ENCODE measurements at places on chromosomes 7 and 10. TPM values are rescaled to one million over a fixed set of nuclear protein-coding genes. Genes with fewer than 3 reads are reported as not detected.

- H3K4me3 ChIP-seq, result no peak overlapping the region
- H3K36me3 ChIP-seq, result no peaks in the 10 kb centered on the region
- H3K27me3 ChIP-seq, result no peaks in the 10 kb centered on the region
- H3K4me1 ChIP-seq, result no peaks in the 10 kb centered on the region
- DNase-seq, result no peak
Measured at GRCh38 chr7:12328888-12329770, 74.5 kb downstream of the VWDE start.

Gene OLAH
- total RNA-seq, result not detected

Gene C7orf57
- total RNA-seq, result not detected

DNA sequence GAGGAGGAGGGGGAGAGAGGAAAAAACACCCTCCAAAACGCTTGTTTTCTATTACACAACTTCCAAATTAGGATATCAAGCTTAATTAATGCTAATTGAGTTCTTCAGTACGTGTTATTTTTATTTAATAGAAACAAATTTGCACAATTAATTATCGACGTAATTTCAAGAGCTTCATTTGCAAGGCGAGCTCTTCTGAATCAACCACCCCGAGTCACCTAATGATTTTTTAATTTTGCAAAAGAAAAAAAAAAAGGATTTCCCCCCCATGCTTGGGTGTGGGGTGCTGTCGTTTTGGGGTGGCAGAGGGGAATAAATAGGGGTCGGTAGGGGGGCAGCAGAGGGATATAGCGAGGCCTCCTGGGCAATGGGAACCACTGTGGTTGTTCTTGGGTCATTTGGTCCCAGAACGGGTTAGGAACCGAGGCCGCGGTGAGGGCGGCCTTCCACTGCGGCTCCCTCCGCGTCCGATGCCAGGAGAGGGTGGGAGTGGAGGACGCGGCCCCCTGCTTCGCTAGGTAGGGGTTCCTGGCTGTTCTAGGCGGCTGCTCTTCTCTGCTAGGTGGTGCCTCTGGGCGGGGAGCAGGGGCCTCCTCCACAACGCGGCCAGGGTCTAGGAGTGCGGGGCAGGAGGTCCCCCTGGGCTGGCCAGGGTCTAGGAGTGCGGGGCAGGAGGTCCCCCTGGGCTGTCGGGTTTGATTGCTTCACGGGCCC, 7.3 kb downstream of the UNCX start:
- no peaks in the 10 kb centered on the region for H3K4me1 ChIP-seq
- no peak overlapping the region for H3K27ac ChIP-seq
- H3K27me3 ChIP-seq, result peaks cover 74% of the 10 kb centered on the region
- no peak for DNase-seq
- H3K4me3 ChIP-seq, result no peak overlapping the region

Gene SERPINE1
- 167 TPM for total RNA-seq

GRCh38 chr10:104774234-104774633, 133.1 kb downstream of the SORCS3 start:
- DNase-seq, result no peak
- H3K36me3 ChIP-seq, result no peaks in the 10 kb centered on the region
- no peak overlapping the region for H3K4me3 ChIP-seq
- H3K4me1 ChIP-seq, result no peaks in the 10 kb centered on the region
- no peak overlapping the region for H3K27ac ChIP-seq

DNA sequence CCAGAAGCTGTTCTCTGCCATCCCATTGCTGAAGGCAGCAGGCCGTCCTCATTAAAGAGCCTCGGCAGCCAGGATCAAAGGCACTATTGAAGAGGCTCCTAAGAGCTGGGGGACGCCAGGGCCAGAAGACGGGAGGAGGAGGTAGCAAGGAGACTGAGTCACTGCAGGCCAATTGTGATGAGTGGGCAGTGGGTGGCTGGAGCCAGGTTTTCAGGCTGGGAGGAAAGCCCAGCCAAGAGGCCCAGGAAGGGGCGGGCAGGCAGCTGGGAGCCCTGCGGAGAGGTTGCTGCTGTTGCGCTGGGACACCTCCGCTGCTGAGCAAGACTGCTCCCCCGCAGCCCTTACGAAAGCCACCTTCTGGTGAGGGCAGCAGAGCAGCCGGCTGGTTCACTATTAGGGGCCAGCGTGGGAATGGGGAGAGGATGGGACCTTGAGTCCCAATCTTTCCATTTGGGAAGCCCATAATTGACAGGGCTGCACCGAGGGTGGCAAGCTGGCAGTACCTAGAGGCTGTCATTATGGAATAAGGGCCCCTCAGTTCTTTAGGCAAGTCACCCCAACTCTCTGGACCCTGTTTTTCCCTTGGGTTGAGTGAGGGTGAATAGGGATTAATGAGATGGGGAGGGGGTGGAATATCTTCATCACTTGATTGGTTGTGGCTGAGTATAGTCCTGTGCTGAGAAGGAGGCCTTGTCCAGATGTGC, 48.4 kb downstream of the UNC5B start:
- H3K27ac ChIP-seq, result peak overlapping the region; percentile 49
- peaks cover 14% of the 10 kb centered on the region for H3K4me1 ChIP-seq

GRCh38 chr10:101506829-101507661, 81.0 kb downstream of the POLL start:
- no peaks in the 10 kb centered on the region for H3K27me3 ChIP-seq
- H3K4me1 ChIP-seq, result no peaks in the 10 kb centered on the region
- no peaks in the 10 kb centered on the region for H3K36me3 ChIP-seq
- H3K4me3 ChIP-seq, result no peak overlapping the region
- DNase-seq, result peak; percentile 6

DNA sequence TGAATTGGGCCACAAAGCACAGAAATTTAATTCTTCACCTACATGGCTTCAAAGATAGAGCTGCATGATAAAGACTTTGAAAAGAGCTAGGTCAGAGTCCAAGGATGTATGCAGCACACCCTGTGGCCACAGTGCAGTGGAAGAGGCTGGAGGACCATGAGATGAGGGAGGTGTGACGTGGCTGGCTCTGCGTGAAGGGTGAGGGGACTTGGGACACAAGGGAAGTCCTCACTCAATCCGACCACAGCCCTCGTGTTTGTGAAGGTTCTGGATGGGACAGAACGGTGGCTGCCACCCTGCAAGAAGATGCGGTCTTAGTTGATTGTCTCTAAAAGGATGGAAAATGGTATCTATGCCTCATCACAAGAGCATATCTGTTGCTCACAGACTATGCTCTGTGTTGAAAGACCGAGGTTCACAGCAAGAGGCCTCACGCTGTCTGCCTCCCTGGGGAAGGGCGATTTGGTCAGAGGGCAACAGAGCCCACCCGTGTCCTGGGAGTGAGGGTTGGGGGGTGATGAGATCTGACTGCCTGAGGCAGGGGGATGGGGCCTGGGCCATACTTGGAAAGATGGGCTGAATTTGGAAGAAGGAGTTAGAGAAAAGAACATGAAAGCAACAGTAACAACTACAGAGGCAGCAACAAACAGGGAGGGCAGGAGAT, 174.4 kb upstream of the SHH start:
- no peak overlapping the region for H3K27ac ChIP-seq
- no peak for DNase-seq
- no peaks in the 10 kb centered on the region for H3K4me1 ChIP-seq
- H3K27me3 ChIP-seq, result no peaks in the 10 kb centered on the region
- H3K36me3 ChIP-seq, result no peaks in the 10 kb centered on the region
- no peak overlapping the region for H3K4me3 ChIP-seq

Gene SEMA3E
- 2.0 TPM for total RNA-seq

- no peaks in the 10 kb centered on the region for H3K36me3 ChIP-seq
- no peaks in the 10 kb centered on the region for H3K27me3 ChIP-seq
- no peaks in the 10 kb centered on the region for H3K4me1 ChIP-seq
- no peak for DNase-seq
- H3K27ac ChIP-seq, result no peak overlapping the region
Measured at GRCh38 chr10:95832216-95833041, 75.3 kb upstream of the CC2D2B start.

- no peak overlapping the region for H3K27ac ChIP-seq
- H3K36me3 ChIP-seq, result no peaks in the 10 kb centered on the region
- peaks cover 23% of the 10 kb centered on the region for H3K4me1 ChIP-seq
- H3K4me3 ChIP-seq, result no peak overlapping the region
- no peaks in the 10 kb centered on the region for H3K27me3 ChIP-seq
- DNase-seq, result peak; percentile 33
Measured at GRCh38 chr7:105764506-105764905, 111.9 kb downstream of the ATXN7L1 start.

DNA sequence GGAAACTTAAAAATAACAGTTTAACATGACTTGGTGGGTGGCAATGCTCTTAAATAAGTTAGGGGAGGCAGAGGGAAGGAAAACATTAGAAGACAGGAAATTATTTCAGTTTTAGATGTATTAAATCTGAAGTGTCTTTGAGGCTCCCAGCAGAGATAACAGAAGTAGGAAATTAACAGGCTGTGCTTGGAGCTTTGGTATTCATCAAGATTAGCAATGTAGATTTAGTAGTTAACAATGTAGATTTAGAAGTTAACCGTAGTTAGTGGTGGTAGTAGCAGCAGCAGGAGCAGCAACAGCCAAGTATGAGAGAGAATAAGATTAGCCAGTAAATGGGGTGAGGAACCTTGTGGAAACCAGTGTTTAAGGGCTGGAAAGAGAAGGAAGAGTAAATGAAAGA, 48.7 kb upstream of the UBN2 start:
- H3K27ac ChIP-seq, result no peak overlapping the region
- DNase-seq, result no peak
- H3K4me1 ChIP-seq, result no peaks in the 10 kb centered on the region
- no peaks in the 10 kb centered on the region for H3K36me3 ChIP-seq
- H3K4me3 ChIP-seq, result no peak overlapping the region

- no peak for DNase-seq
- no peaks in the 10 kb centered on the region for H3K4me1 ChIP-seq
- no peaks in the 10 kb centered on the region for H3K27me3 ChIP-seq
- no peaks in the 10 kb centered on the region for H3K36me3 ChIP-seq
- no peak overlapping the region for H3K27ac ChIP-seq
Measured at GRCh38 chr7:95589766-95590165, 6.5 kb downstream of the PDK4 start.

DNA sequence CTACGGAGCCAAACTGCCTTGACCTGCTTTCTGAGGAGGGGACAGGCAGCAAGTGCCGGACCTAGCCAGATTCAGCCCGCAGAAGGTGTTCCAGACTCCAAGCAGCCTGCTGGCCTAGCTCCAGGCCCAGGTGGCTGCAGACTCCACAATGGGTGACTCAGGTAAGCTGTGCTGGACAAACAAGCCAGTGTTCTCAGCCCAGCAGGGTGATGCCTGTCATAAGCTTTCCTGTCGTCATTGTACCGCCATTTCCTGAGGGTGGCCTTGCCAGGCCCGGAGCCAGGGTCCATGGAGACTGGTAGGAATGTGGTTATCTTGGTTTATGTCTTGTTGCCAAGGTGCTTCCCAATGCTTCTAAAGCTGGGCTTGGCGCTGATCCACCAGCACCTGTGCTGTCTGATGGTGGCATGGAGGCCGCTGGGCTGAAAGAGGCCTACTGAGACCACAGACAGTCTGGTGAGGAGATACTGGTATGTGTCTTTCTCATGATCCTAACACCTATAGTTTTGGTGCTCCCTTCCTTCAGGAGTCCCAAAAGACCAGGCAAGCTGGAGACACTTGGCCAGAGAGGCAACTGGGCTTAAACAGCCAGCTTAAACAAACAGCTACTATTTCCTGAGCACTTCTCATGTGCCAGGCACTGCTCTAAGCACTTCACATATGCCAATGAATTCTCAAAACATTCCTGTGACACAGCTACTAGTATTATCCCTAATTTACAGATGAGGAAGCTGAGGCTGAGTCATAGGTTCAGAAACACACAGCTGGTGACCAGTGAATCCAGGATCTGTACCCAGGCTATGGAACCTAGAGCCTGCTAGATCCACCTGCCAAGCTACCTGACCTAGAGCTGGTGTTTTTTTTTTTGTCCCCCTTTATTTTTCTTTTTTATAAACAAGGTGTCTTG, 42.0 kb downstream of the ZC3HC1 start:
- H3K4me3 ChIP-seq, result no peak overlapping the region
- H3K27ac ChIP-seq, result peak overlapping the region; percentile 80
- peaks cover 10% of the 10 kb centered on the region for H3K4me1 ChIP-seq
- peak; percentile 74 for DNase-seq
- no peaks in the 10 kb centered on the region for H3K36me3 ChIP-seq
- no peaks in the 10 kb centered on the region for H3K27me3 ChIP-seq
